Cardiac septum (tissue), 1 donor: ENCODE measurements at places on chromosomes 6 and 20. TPM values are rescaled to one million over a fixed set of nuclear protein-coding genes. Genes with fewer than 3 reads are reported as not detected.

GINS1 gene
- total RNA-seq: 0.43 TPM

HLA-DOA gene
- total RNA-seq: 1.6 TPM

DLK2 gene
- total RNA-seq: 2.9 TPM

CDH4 gene
- not detected for total RNA-seq
